ENCODE measurements at places on chromosomes 6 and 20. TPM values are rescaled to one million over a fixed set of nuclear protein-coding genes. Genes with fewer than 3 reads are reported as not detected.

The CLIC5 gene
- total RNA-seq, result 4.0 TPM

The NT5E gene
- 31.2 TPM for total RNA-seq

The FLRT3 gene
- 50.4 TPM for total RNA-seq

The SLC17A3 gene
- total RNA-seq, result not detected

The PDE7B gene
- total RNA-seq, result 5.1 TPM

The PXMP4 gene
- 12.8 TPM for total RNA-seq

The SESN1 gene
- total RNA-seq, result 55.1 TPM

The FAM83D gene
- total RNA-seq, result 6.8 TPM

GRCh38 chr6:117958536-117958935 is 51.5 kb downstream of the SLC35F1 start:
- DNase-seq, result no peak

DNA sequence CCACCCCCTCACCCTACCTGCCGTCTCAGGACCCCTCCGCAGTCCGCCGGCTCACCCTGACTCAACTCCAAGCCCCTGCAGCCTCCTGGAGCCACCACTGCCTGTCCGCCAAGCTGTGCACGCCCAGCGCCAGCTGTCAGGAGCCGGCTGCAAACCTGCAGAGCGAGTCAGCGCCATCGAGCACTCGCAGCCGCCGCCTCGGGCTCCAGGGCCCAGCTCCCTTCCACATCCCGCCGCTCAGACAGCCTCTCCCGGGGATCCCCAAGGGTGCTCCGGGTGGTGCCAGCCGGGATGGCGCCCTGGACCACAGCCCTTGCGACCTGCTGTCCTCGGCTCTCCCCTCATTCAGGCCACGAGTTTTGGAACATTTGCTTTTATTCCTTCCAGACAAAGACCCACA is 4.3 kb downstream of the TNNC2 start:
- no peak for DNase-seq

DNA sequence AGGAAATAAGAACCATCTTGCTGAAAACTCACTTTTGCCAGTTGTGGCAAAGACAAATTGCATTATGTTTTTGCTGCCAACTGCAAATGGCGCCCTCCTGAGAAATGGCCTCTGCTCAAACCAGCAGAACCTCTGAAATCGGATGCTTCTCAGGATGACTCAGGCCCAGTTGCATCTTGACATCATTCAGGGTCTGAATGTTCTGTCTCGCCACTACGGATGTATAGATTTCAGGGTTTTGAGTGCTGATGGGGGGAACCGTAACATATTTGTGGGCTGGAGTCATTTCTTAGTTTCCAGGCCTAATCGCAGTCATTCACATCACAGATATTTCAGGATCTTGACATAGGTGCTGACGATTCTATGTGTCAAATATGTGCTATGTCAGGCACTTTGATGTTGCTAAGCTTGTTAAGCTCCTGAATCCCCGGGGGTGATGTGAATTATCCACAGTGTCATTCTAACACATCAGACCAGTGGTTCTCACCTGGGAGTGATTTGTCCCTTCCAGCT is 207.1 kb downstream of the NFATC2 start:
- DNase-seq, result no peak

GRCh38 chr6:43770372-43771209 is 580 bp downstream of the VEGFA start:
- peak; percentile 31 for DNase-seq

GRCh38 chr6:41470029-41470330 is 76.2 kb upstream of the FOXP4 start:
- no peak for DNase-seq

DNA sequence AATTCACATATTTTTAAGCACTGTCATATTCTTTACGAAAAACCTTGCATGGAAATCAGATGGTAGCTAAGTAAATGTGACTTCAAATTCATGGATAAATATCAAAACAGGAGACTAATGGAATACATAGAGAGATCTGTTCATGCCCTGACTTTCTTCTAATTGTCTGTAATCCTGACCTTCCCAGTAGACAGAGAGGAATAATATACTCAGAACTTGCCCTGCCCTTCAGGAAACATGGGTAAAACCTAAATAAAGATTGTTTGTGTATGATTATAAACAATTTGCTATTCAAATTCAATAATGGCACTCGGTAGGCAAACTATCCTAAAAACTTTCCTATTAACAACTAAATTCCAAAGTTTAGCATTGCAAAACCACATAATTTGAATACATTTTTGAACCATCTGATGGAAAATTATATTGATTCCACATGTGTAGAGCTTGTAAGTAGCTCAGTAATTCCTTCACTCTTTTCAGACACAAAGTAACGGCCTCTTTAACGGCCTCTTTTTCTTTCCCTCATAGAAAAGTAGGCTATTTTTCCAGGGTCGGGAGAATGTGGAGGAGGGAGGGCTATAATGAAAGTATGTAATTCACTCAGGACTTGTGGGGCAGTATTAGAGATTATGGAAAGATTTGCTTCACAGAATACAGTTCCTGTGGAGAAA is 227.6 kb downstream of the ALDH8A1 start:
- peak; percentile 94 for DNase-seq

DNA sequence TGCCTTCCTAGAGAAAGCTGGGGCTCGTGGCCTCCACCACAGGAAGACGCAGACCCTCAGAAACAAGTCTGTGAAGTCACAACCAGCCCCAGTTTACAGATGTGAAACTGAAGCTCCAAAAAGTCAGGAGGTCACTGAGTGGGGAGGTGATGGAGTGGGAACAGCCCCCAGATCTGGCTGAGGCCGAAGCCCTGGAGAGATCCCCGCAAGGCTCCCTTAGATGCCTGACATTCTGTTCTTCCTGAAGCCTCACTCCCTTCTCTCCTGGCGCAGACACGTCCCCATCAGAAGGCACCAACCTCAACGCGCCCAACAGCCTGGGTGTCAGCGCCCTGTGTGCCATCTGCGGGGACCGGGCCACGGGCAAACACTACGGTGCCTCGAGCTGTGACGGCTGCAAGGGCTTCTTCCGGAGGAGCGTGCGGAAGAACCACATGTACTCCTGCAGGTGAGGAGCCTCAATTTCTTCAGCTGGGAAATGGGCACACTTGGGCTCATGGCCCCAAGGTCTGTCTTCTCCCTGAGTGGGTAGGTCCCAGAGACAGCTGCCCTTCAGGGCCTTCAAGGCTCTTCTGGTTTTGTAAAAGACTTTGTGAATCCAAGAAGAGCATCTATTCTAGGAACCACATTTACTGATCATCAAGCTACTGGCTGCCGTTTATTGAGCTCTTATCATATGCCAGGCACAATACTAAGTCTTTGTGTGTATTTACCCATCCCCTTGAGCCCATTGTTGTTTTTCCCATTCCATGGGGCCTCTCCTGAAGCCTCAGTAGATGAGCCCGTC is 50.5 kb downstream of the HNF4A start:
- no peak for DNase-seq

- no peak for DNase-seq
Measured at GRCh38 chr6:137903274-137903932, 36.3 kb downstream of the TNFAIP3 start.

DNA sequence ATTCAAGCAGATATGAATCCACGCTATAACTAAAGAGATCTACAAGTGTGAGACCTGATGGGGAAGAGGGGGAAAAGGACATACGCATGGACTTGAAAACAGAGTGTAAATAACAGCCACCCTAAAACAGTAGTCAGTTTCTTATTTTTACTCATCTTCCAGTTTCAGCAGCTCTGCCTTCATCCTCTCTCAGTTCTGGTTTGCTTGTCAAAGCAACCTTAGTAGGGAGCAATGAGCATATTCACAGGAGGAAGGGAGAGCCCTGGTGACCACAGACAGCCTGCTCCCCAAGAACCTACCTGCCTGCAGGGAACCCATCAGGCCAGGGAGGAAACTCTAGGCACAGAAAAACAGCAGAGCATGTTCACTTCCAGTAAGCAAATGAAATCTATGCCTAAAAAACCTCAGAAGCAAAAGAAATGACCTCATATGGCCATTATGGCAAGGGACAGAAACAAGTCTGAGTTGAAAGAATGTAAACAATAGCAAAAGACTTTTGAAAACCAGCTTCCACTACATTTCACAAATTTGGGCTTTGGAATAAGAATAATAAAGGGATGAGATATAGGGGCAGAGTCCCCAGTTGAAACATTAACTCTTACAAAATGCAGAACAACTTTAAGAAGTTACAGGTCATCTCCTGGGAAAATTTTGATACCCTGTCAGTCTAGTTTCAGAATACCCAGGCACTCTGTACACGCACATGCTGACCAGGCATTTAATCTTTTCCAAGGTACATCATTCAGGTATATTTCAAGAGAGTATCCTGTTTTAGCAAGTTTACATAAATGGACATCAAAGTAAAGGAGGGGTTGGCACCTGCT is 120.8 kb upstream of the BCLAF1 start:
- DNase-seq, result no peak

GRCh38 chr20:13008761-13009681 is at the start of gene SPTLC3:
TSS of gene SPTLC3 (plus strand) at chr20:13008972. CDS start at chr20:13009268, 296 bp downstream.
- peak; percentile 56 for DNase-seq

GRCh38 chr6:108157234-108157980 is 8.4 kb upstream of the NR2E1 start:
- DNase-seq, result no peak

DNA sequence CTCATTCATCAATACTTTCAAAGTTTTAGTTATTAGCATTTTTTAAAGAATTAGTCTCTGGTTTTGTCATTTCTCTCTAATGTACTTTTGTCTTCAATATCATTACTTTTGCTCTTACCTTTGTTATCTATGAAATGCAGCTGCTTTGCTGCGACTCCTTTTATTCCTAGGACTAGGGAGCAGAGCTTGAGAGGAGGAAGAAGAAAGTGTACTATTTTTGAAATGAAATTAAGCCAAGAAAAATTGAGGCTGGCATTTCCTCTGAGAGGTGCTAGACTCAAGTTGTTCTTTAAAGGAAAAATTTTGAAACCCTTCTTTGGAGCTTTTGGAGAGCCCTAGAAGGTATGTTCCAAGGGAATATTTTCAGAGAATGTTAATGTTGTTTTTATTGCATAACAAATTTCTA is 48.3 kb upstream of the MRAP2 start:
- DNase-seq, result no peak

GRCh38 chr6:158743033-158743651 is 76.0 kb downstream of the EZR start:
- DNase-seq, result peak; percentile 51

DNA sequence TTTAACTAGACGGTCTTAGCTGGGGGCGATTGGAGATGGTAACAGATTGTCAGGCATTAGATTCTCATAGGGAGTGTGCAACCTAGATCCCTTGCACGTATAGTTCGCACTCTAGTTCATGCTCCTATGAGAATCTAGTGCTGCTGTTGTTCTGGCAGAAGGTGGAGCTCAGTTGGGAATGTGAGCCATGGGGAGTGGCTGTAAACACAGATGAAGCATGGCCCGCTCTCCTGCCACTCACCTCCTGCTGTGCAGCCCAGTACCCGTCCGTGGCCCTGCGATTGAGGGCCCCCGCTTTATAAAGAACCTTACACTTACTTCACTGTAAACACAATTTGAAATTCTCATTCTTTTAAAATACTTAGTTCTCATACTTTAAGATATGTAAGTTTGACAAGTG is 339.4 kb downstream of the CDH26 start:
- DNase-seq, result no peak

GRCh38 chr6:53756396-53756795 is 38.4 kb upstream of the LRRC1 start:
- DNase-seq, result no peak

GRCh38 chr20:62409931-62410745 is 3.1 kb upstream of the CABLES2 start:
- no peak for DNase-seq

GRCh38 chr20:833121-833449 is 430 bp upstream of the FAM110A start:
- DNase-seq, result peak; percentile 65

- DNase-seq, result no peak
Measured at GRCh38 chr20:24662322-24662721, 192.9 kb downstream of the SYNDIG1 start.

GRCh38 chr6:6588064-6588923 is at the start of gene LY86:
TSS of gene LY86 (plus strand) at chr6:6588720. CDS start at chr6:6588735, 15 bp downstream.
- DNase-seq, result peak; percentile 90

- no peak for DNase-seq
Measured at GRCh38 chr6:134351615-134352474, 33.9 kb upstream of the SGK1 start.

GRCh38 chr6:15769511-15770018 is 106.7 kb upstream of the DTNBP1 start:
- DNase-seq, result no peak

DNA sequence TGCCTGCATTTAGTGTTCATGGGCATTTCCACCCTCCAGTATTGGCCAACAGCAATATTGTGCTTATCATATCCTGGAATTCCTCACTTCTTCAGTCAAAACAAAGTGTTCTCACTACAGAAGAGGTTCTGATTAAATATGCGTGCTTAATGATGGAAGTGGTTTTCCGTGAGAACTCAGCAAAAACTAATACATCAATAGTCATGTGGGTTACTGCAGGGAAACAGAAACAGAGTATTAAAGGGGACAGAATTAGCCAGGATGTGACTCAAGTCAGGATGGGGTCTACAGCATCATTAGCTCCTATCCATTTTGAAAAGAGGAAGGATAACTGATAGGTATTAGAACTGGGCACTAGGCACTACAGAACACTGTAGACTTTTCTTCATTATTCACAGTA is 384.6 kb downstream of the CDKAL1 start:
- no peak for DNase-seq

DNA sequence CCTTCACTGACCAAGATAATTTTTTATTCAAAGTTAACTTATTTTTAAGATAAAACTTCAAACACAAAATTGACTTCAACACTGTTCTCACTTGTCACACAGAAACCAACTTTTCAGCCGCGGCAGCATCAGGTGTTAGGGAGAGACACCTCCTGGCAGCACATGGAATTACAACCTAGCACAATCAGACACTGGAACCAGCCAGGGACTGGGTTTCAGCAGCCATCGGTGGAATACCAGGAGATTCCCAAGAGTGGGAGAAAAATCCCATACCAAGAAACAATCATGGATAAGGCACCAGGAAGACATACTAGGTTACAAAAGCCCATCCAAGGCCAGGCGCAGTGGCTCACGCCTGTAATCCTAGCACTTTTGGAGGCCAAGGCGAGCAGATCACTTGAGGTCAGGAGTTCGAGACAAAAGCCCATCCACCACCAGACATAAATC is 70.0 kb downstream of the SNX5 start:
- peak; percentile 84 for DNase-seq

DNA sequence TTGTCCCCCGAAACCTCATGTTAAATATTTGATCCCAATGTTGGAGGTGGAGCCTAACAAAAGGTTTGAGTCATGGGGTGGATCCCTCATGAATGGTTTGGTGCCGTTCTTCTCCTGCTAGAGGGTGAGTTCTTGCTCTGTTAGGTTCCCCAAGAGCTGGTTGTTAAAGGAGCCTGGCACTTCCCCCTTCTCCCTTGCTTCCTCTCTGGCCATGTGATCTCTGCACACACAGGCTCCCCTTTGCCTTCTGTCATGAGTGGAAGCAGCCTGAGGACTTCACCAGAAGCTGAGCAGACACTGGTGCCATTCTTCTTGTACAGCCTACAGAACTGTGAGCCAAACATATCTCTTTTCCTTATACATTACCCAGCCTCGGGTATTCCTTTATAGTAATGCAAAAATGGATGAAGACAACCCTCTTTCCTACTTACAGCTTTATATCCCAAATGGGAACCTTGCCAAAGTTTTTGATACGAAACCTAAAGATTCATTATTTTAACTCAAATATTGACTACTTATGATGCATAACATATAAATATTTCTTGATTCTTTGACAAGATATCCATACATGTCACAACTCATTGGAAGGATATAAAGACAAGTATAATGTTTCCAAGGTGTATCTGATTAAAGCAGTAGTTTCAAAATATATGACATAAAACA is 61.0 kb downstream of the RNF182 start:
- DNase-seq, result no peak

Measured in skin of body (tissue), 3 donors.